Choroid plexus epithelial cell (primary cell): ENCODE measurements at places on chromosomes 1 and 21.

DNA sequence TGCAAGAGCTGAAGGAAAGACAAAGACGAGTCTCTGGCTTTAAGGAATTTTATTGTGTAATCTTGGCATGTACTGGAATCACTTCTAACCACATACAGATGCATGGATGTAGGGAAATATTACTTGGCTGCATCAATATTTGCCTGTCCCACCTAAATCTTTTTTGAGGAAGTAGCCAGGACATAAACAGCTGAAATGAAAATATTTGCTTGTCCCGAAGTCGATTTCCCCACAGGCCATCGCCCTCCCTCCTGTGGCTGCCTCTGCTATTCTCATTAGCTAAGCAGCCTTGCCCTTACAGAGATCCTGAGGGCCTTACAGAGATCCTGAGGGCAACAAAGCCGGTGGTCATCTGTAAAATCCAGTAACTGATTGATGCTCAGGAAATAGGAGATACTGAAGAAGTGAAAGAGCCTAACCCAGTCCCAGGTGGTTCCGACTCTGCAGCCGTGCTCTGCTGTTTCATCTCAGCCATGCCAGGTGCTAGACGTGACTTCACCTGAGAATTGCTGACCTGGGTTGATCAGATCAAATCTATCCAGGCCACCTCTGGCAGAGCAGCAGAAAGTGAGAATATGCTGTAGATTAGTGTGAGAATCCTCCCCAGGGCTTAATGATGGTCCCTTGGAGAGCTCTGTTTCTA is 25.5 kb downstream of the MAN1C1 start:
- DNase-seq, result peak; percentile 47

- no peak for DNase-seq
Observed at GRCh38 chr1:21507511-21508270, 1.5 kb upstream of the ALPL start.

DNA sequence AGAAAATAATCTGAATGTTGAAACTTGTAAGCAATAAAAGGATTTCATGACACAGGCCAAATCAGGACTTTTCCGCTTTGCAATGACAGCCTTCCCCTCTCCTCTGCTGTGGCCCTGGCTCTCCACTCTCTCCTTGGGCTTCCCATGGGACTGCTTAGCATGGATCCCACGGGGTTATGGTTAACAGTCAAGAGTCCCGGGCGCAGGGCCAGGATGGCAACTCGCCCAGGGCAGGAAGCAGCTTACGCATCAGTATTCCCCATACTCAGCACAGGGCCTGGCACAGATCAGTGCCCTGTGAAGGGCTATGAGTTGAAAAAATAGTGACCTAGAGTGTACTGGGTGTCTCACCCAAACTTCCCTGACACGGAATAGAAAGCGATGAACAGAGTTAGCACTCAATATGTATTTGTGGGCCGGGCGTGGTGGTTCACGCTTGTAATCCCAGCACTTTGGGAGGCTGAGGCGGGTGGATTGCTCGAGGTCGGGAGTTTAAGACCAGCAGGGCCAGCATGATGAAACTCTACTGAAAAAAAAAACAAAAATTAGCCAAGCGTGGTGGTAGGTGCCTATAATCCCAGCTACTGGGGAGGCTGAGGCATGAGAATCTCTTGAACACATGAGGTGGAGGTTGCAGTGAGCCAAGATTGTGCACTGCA is 29.1 kb upstream of the GRHL3 start:
- peak; percentile 73 for DNase-seq

DNA sequence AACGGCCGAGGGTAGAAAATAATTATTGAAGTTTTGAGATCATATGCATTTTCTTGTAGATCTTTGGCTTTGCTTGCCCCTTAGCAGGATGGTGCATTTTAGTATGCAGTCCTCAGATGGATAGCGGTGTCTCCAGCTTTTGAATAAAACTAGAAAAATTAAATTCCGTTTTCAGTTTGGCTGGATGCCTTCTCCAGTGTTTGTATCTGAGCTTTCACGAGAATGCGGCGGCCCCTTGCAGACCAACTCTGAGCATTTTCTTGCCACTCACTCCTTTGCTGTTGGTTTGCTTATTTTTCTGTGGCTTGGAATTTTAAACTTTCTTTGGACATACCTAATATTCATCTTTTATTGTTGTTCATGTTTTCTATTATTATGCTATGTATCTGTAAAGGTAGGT is 192.6 kb downstream of the NFIA start:
- no peak for DNase-seq

DNA sequence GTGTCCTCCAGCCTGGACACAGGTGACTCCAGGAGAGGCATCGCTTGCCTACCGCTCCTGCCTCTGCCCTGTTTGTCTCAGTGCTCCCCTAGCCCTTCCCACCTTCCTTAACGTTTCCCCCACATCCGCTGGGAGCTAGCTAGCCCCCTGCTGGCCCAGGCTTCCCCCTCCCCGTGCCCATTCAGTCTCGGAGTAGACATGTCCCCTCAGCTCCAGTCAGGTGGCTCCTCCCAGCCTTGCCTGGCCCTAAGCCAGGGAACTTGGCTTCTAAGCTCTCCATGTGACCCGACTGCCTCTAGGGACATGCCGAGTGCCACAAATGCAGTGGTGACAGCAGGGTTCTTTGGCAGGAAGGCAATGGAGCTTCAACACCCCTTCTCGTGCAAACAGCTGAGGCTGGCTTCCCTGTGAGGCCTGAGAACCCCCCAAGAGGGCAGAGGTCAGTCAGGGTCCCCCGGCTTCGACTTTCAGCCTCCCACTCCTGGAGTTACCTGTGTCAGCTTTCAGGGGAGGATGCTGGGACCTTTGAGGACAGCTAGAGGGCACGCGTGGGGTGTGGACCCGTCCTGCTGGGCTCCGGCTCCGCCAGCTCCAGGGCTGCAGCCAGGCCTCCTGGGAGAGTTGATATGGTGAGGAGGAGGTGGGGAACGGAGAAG is 16.2 kb downstream of the DRAXIN start:
- no peak for DNase-seq

DNA sequence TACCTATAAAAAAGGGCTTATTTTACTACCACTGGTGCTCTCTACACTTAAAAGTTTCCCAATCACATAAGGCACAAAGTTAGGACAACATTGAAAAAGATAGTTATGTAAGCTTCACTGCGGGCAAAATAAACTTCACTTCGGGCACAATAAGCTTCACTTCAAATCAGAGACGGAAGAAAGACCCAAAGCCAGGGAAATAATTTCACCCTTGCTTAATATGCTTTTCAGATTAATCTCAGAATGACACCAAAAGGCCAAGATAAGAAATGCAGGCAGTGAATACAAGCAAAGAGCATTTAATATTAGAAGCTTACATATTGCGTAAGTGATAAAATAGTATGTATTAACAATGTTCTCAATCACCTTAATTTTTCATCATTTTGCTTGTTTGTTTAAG is 444.2 kb downstream of the SETD4 start:
- peak; percentile 79 for DNase-seq
